Stimulated activated CD8-positive, alpha-beta memory T cell treated with anti-CD3 and anti-CD28 coated beads, Interleukin-7, amount 100 ng/mL, for 48 hours (primary cell): ENCODE measurements at places on chromosomes 16 and 17.

DNA sequence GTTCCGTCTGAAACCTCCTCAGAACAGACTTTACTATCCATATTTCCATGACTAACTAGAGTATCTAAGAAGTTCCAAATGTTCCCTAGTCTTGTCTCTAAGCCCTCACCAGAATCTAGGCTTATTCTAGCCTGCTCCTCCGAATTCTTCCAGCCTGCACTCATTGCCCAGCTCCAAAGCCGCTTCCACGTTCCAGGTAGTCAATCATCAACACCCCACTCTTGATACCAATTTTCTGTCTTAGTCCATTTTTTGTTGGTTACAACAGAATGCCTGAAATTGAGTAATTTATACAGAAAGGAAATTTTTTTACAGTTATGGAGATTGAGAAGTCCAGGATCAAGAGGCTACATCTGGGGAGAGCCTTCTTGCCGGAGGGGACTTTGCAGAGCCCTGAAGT is 21.1 kb downstream of the SLC38A8 start:
- no peak for DNase-seq

GRCh38 chr17:70313086-70313852 is 143.9 kb downstream of the KCNJ2 start:
- DNase-seq, result no peak

- peak; percentile 95 for DNase-seq
Observed at GRCh38 chr17:57463103-57463885, 207.0 kb downstream of the MSI2 start.

DNA sequence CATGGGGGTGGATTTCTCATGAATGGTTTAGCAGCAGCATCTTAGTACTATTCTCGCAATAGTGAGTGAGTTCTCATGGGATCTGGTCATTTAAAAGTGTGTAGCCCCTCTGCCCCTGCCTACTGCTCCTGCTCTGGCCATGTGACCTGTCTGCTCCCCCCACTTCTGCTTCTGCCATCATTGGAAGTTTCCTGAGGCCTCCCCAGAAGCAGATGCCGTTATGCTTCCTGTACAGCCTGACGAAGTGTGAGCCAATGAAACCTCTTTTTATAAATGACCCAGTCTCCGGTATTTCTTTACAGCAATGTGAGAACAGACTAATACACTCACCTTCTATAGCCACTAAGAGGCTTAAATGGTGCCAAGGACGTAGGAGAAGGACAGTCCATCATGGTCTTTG is 51.5 kb downstream of the NOL11 start:
- DNase-seq, result no peak

DNA sequence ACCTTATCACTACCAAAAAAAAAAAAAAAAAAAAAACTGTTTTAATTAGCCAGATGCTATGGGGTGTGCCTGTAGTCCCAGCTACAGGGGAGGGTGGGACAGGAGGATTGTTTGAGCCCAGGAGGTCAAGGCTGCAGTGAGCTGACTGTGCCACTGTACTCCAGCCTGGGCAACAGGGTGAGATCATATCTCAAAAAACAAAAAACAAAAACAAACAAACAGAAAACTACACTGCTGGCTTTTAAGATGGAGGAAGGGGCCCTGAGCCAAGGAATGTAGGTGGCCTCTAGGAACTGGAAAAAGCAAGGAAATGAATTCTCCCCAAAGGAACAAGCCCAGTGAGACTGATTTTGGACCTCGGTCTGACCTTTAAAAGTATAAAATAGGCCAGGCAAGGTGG is 61.4 kb downstream of the BEAN1 start:
- DNase-seq, result no peak
